ENCODE measurements at places on chromosomes 1 and 21.

GRCh38 chr1:168623003-168623828, 46.8 kb downstream of the XCL1 start:
- DNase-seq, result no peak

GRCh38 chr1:43465505-43466067, 11.9 kb upstream of the HYI start:
- DNase-seq, result no peak

- peak; percentile 74 for DNase-seq
These were observed 47.1 kb upstream of the DMBX1 start for GRCh38 chr1:46442317-46443161.

DNA sequence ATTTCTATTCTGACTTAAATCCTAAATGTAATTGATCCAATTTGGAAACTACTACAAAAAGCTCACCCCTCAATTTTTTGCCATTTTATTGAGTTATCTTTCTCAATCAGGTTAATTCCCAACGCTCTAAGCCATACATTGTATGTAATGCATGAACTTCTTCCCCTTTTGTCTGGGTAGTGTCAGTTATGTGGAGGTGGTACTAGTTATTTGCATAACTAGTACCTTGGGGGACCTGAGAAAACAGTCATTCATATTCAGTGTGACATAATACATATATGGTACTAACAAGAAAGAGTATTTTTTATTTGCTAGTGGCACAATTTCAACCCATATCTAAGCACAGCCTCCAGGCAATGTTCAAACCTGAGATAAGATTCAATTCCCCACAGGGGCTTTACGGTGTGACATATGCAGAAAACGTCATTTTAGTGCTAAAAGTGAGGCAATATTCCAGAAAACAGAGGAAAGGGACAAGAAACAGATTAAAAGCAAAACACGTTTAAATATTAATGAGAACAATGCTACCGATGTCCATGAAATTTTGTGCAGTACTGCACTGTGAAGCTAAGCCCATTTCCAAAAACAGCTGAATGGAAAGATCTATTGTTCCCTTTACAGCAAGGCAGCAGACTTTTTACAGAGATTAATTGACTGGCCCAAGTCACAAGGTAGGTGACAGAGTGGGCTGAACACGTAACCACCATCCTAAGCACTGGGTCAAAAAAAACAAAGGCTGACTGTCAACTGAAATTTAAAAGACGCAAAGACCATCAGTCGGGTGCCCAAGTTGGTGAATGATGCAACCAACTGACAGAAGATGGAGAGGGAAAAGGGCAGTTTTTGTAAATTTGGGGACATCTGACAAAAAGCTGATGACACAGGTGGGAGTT, 1.4 kb downstream of the HLCS start:
- no peak for DNase-seq

DNA sequence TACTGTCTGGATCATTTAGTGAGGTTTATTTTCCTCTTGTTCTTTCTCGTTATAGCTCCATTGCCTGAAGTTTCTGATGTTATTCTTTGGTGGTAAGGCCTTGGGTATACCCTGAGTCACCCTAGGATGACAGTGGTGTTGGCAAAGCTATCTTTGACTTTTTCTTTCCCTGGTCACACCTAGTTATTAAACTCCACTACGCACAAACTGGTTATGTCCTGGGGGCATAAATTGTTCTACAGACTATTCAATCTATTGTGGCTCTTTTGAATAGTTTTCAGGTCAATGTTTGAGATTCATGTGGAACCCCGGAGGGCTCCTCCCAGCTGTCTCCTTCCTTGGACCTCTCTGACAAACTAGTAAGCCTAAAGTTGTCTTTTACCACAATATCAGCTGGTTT, 157.7 kb downstream of the SLC35F3 start:
- DNase-seq, result no peak

- no peak for DNase-seq
These were observed 8.6 kb upstream of the EEIG2 start for GRCh38 chr1:108551137-108551862.

DNA sequence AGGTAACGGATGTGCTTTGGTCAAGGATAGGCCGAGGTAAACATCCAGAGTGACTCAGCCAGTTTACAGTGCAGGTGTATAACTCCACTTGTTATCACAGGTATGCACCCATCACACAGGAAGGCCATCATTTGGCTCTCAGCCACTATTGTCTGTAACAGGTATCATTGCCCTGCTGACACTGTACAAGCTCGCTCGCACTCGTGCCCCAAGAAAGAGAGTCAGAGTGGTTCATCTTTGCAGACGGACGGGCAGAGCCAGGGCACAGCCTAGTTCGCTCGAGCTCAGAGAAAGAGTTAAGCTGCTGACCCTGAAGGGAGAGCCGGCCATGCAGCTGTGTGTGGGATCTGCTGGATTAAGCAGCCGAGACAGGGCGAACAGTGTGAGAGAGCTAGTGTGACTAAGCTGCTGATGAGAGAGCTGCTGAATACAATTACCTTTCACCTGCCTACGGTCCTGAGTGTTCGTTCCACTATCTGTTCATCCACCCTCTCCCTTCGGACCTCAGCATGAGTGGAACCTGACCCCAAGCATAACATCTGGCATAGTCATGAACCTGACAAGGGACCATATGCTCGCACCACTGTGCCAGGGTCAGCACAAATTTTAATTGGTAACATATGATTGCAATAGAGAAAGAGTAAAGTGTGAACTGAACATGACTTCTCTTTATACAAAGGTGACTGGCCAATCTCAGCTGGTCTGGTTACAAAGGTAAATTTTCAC, 27.0 kb upstream of the LYPD8 start:
- DNase-seq, result no peak

GRCh38 chr1:175884369-175884768, 141.0 kb upstream of the TNR start:
- DNase-seq, result no peak

DNA sequence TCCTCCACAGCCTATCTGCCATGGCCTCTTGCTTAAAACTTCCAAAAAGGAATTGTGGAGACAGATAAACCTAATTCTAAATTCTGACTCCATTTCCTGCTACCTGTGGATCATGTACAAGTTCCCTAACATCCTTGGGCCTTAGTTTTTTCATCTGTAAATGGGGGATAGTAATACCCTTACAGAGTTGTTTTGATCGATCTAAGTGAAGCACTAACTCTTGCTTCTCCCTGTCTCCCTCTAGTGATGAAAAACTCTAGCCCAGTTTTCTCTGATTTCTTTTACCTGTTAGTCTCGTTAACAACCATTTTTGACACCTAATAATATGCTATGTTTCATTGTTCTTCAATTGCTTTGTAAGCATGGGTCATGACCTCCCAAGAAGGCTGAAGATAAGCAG, 65.9 kb downstream of the TM2D1 start:
- no peak for DNase-seq

DNA sequence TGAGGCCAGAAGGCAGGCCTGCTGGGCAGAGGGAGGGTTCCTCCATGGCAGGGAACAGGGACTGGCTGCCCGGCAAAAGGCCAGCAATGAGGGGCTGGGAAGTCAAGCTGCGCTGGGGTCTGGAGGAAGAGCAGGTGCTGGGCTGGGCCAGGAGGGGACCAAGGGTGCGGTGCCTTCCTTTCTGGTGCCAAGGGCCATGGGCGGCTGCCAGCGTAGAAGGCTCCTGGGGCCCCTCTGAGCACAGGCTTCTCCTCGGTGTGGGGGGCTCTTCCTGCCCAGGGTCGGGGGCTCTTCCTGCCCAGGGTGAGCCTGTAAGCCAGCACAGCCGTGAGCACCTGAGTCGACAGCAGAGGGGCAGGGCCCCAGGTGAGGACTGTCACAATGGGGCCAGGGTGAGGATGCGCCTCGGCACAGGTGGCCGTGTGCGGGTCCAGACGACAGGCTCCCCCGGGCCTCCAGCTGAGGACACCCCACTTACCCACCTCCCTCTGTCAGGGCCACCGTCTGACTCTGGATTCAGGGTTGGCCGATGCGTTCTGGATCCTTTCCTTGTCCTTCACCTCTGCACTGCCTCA, 10.7 kb upstream of the DNMT3L start:
- no peak for DNase-seq

DNA sequence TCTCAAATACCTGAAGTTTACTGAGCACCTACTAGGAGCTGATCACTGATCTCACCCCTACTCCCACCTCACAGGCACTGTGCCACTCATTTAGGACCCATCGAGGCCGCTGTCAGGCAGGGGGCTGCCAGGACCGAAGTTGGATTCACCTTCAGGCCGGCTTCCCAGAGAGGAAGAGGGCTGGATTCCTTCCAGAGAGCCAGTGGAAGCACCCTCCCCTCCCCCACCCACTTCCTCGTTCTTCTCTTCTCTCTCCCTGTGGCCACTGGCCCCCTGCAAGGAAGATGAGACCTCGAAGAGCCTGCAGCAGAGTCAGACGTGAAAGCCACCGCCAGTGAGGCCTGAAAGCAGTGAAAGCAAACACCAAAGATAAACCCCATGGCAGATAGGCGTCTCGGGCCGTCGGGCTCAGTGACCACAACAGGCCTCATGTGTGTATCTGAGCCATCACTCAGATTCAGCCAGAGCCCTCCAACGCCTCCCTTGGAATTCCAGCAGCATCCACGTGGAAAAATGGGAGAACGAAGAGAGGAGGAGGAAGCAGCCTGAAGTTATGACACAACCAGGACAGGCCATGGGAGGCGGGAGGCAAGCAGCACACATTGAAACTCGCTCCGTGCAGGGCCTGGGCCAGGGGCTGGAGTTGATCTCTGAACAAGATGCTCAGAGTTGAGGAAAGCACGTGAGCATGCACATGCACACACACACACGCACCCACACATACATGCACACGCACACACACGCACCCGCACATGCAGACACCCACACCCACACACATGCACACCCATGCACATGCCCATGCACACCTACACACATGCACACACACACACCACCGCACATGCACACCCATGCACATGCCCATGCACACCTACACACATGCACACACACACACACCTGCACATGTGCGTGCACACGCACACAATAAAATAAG, 6.2 kb upstream of the AGTRAP start:
- no peak for DNase-seq

GRCh38 chr1:219782929-219783328, 145.4 kb downstream of the SLC30A10 start:
- DNase-seq, result no peak

- DNase-seq, result no peak
These were observed 27.5 kb upstream of the NCAM2 start for GRCh38 chr21:20970691-20971090.

GRCh38 chr1:42620307-42620706, 37.9 kb upstream of the PPIH start:
- no peak for DNase-seq

- DNase-seq, result no peak
These were observed 18.1 kb downstream of the C1orf115 start for GRCh38 chr1:220708244-220708643.

- DNase-seq, result no peak
These were observed 135.5 kb downstream of the GLIS1 start for GRCh38 chr1:53603431-53603830.

DNA sequence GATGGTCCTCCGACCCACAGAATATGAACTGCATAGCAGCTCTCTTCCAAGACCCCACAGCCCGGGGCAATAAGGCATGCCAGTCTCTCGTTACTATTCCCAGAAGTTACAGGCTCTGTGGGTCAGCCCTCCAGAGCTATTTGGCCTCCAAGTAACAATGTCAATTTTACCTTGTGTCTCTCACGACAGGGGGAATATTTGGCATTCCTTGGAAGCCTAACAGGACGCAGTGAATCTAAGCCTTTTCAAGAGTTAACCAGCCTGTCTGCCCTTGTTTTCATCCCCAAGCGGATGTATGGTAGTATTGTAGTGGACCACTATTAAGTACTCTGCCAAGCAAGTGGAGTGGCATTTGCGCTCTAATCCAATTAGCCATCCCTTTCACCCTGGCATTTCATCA, 24.4 kb upstream of the GNG4 start:
- no peak for DNase-seq

DNA sequence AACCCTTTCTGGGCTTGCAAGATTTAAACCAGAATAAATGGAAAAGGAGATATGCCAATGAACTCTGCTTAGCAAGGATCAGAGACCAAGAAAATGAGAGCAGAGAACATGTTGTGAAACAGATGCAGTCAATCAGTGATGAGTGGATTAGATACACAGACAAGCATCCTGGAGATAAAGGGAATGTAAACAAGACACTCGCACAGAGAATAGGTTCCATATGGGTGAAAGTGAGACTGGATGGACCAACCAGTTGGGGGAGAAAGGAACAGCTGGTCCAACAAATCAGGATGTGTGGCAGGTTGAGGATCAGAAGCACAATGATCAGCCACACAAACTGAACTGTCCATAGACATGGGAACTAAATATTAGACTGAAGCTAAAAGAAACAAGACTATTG, 338.2 kb downstream of the ASTN1 start:
- DNase-seq, result peak; percentile 65

DNA sequence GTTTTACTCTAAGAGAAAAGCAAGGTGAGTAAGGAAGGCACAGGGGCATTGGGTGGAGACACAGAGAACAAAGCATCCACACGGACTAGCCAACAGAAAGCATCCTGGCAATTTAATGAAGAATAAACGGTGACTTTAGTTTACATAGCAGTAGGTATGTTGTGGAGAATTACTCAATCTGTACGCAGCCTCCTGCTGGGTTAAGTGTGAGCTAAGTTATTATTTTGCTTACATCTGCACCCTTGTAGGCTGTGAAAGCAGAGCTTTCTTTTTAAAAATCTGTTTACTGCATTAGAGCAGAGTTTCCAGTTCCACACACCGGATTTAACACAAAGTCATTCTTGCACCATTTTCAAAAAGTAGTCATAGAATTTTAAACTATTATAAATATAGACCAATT, 144.5 kb downstream of the AKT3 start:
- DNase-seq, result no peak
